SW480 (cell line): ENCODE measurements at places on chromosomes 3 and 15.

GRCh38 chr3:27659279-27660021, 62.7 kb downstream of the EOMES start:
- peak; percentile 50 for DNase-seq

GRCh38 chr3:19070325-19070724, 78.0 kb upstream of the KCNH8 start:
- DNase-seq, result no peak

GRCh38 chr15:23686466-23687142, 501 bp downstream of the NDN start:
- no peak for DNase-seq

GRCh38 chr15:35618260-35619188, 72.6 kb upstream of the DPH6 start:
- DNase-seq, result no peak

- no peak for DNase-seq
These were observed 21.2 kb upstream of the ATP10A start for GRCh38 chr15:25884370-25884769.
